ENCODE measurements at places on chromosomes 4 and X.
A peak's percentile ranks its signal among the peaks of the same experiment; 100 is the strongest.

DNA sequence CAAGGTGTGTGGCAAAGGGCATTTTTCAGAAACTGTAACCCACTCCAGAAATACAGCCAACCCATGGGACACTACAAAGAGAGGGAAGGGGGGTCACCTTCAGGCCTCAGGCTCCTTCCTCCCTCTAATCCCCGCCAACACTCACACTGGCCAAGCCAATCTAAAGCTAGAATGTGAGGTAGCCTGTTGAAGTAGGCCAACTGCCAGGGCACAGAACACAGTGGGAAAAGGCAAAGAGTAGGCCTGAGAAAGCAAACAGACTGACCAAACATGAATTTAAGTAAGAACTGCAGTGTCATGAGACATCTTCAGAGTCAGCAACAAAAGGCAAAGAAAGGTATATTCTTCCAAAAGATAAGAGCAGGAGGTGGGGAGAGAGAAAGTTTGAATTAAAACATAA lies 289.0 kb downstream of the HNRNPD start:
- DNase-seq = no peak

- no peak for DNase-seq
Observed at GRCh38 chrX:67604979-67605703, 61.3 kb downstream of the AR start.

GRCh38 chrX:57156397-57157049 lies 19.3 kb upstream of the SPIN2A start:
- DNase-seq = no peak

- DNase-seq = peak; percentile 21
Observed at GRCh38 chrX:135185795-135186443, 14.7 kb upstream of the CT55 start.

DNA sequence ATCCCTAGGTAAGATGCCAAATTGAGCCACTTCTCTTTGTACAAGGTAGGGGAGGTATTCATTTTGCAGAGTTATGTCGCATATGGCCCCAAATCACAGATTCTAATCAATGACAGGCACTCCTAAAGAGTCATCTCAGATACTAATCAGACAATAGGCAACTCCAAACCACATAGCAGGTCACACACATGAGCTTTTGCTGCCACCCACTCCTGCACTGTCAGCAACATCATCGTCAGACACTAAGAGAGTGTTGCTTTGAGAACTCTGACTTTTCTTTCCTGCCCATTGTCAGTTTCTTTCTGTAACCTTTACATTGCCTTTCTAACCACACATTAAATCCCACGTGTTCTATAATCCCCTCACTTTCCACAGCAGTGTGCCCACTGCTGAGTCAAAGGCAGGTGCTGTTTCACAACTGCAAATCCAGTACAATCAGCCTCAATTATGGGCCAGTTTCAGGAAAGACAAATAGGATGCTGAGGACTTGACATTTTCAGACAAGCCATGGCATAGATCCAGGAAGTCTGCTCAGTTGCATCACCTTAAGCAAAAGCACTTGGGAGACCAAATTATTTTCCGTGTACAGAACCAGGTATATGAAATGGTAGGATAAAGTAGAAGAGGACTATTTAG lies 23.5 kb downstream of the TMEM31 start:
- no peak for DNase-seq

- no peak for DNase-seq
Observed at GRCh38 chr4:825063-825970, 612 bp downstream of the CPLX1 start.

GRCh38 chrX:44937606-44938005 lies 64.6 kb downstream of the KDM6A start:
- no peak for DNase-seq

DNA sequence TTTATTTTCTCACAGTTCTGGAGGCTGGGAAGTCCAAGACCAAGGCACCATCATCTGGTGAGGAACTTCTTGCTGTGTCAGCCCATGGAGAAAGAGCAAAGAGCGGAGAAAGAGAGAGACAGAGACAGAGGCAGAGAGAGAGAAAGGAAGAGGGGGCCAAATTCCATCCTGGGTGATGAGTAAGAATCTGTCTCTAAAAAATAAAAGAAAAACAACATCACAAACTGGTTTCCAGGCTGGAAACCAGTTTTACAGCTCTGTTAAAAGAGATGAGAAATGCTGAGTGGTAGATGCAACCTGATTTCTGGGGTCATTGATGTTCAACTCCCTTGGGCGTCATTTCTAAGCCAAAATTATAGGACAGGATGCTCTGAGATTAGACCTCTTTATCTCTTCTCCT lies 72.9 kb downstream of the SHOX start:
- DNase-seq = no peak

DNA sequence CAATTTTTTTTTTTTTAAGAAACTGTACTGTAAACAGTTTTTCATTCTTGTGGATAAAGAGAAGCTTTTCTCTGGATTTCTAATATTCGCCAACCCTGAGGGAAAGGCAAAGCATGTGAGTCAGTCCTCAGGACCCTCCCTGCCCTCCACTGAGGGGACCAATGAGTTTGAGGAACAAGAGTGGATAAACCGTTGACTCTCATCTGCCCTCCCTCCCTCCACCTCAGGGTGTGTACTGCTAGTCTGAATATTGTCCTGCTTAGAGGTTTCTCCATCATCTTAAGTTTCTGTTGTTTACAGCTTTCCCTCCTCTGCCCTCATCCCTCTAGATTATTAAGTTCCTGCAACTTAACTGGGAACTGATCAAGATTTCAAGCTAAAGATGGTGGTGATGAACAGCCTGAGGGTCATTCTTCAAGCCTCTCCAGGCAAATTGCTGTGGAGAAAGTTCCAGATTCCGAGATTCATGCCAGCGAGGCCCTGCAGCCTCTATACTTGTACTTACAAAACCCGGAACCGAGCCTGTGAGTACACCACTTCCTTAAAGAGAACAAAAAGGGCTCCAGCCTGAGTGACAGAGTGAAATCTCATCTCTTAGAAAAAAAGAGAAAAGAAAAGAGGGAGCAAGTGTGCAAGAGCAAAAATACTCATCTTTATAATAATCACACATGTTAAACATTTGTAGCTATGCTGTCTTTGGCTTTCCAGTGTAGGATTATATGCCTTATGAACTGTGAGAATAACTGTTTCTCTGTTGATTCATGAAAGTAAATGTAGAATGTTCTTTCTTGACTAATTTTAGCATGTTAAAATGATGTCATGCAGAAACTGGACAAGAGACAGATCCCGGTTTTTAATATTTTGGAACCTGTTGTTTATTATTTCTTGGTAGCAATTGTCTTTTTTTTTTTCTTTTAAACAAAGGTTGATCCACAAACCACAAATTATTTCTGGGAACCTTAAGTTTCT lies 11.9 kb downstream of the CA5B start:
- DNase-seq = no peak

GRCh38 chrX:6052111-6052745 lies 176.4 kb downstream of the NLGN4X start:
- no peak for DNase-seq

DNA sequence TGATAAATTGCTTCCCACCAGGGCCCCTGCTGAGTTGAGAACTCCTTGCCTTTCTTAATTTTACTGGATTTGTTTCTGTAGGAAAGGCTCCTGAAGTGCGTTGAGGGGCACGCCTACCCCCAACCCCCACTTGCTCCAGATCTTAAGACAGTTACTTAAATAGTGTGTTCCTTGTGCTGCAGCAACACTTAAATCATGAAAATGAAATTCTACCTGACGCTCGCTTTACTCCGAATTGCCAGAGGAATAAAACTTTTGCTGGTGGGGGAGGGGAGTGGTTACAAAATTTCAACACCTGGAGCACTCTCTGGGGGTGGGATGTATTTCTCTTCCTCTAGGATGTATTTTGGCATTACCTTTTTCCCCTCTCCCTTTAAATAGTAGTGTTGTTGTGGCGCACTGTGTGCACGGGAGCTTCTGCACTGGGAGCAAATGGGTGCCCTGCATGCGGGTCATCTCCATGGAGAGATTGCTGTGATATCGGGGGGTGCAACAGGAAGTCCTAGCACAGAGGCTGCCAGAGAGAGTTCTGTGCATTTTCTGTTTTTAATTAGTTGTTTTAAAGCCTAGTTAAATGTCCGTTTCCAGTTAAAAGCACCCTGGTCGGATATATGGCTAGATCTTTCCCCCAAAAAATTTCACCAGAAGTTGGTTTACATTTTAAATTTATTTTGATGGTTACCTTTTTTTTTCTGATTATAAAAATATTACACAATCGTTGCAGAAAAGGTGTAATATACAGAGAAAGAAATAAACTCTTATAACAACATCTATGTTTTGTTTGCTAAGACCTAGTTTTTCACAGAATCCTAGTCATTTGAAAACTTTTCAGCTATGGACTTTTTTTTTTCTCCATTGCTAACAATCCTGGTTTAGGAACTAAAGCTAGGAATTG lies 207.7 kb downstream of the SOWAHB start:
- DNase-seq = no peak

DNA sequence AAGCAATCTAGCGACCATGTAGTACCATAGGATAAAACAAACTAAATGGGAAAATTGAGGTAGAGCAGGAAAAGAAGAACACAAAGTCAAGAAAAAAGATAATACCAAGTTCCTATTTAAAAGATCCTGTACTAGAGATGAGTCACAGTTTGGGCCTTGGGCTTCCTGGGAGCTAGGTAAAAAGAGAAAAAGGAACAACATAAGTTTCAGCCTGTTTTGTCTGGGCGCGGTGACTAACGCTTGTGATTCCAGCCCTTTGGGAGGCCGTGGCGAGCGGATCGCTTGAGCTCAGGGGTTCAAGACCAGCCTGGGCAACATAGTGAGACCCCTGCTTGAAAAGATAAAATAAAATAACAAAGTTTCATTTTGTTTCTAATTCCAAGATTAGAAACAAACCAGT lies 14.0 kb upstream of the TMEM156 start:
- no peak for DNase-seq

DNA sequence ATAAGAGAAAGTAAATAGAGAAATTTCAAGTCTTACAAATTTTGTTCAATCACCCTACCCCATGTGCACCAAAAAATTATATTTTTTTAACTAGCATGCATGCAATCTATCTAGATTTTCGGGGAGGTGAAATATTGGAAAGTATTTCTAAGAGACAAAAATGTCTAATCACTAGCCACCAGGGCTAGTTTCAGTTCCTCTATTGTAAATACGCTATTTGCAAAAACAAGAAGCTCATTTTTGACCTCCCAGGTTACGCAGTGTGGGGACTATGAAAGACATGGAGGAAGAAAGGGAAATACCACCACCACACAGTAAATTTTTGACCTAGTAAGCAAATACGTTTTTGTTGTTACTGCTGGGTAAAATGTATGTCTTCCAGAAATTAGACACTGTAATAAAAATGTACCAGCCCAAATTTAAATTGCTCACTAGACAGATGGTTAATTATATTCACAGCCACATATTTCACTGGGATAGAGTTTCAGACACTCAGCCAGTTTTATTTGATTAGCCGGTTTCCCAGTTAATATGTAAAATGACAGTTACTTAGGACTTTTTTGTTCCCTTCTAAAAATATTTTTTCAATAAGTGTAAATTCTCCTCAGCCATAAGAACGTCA lies 2.2 kb downstream of the NEXMIF start:
- DNase-seq = no peak

DNA sequence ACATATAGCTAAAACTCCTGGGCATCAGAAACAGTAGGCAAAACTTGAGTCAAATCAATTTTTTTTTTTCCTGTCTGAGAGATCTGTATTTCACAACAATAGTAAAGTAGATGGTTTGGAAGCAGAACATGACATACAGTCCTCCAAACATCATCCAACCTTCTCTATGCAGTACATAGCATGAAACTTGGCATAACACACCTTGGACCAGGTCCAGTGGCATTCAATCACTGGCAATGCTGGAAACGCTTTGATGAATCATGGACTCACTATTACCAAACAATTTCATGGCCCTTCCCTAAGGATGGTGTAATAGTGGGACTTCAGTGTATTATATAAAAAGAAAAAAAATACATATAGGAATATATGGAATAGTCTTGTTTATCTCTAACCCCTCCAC lies 154.6 kb downstream of the FMR1NB start:
- no peak for DNase-seq

- no peak for DNase-seq
Observed at GRCh38 chr4:170940043-170940724, 850.4 kb upstream of the AADAT start.

DNA sequence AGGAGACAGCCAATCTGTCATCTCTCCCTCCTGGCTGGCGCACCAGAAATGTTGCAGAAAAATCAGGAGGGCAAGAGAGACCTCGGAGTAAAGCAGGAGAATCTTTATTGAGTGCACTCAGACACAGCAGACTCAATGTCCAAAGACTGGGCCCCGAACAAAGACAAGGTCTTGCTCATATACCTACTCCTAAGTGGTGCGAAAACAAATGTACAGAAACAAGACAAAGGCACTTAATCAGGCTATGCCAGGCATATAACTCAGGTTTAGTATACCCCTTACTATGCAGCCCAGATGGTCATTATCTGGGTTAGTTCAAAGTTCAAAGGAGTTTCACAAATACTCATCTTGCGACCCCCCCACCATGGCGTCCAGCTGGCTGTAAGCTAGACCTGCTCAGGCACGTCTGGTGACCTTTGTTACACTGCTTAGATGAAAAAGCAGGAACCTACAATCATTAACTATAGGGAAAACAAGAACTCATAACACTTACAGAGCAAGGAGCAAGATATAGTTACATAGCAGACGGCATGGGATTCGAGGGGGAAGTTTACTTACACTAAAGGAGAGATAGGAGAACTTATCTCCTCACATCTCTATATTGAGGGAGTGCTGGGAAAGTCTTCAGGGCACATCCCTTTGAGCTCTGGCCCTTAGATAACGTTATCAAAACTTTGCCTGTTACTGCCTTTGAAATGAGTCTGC lies 27.5 kb downstream of the SULT1E1 start:
- DNase-seq = no peak

GRCh38 chr4:89549907-89550306 lies 242.3 kb upstream of the GPRIN3 start:
- DNase-seq = no peak

DNA sequence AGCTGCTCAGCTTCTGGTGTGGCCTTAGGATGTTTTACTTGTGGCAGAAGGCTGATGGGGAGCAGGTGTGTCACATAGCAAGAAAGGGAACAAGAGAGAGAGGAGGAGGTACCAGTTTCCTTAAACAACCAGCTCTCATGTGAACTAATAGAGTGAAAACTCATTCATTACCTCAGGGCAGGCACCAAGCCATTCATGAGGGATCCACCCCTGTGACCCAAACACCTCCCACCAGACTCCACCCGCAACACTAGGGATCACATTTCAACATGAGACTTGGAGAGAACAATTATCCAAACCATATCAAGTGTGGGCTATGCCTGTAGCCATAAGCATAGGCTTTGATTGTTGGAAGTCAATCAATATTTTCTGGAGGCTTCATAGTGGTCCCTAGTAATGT lies 56.0 kb downstream of the GSX2 start:
- no peak for DNase-seq

DNA sequence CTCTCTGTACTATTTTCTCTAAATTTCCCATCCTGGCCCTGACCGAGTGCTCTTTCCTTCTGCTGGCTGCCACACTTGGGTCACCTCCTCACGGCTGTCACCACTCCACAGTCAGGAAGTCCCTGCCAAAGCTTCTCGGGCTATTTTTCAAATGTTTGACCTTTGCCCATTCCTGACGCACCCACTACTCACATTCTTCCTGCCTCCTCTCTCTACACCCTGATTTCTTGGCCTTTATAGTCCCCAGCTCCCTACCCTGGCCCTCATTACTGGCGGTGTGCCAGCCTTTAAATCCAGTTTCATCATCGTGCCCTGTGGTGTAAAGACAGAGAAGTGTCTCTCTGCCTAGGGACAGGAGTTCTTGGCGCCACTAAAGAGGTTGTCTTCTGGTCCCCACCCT lies 46.4 kb upstream of the GATB start:
- no peak for DNase-seq

- no peak for DNase-seq
Observed at GRCh38 chrX:123731987-123732669, 724 bp downstream of the THOC2 start.

Measured in activated T-cell treated with anti-CD3 and anti-CD28 coated beads for 24 hours (primary cell).